Stimulated activated CD8-positive, alpha-beta memory T cell treated with anti-CD3 and anti-CD28 coated beads, Interleukin-4, amount 100 ng/mL, for 1 hour (primary cell): ENCODE measurements at places on chromosomes 3 and 15.

- no peak for DNase-seq
Observed at GRCh38 chr3:155640098-155640497, 104.8 kb downstream of the PLCH1 start.

DNA sequence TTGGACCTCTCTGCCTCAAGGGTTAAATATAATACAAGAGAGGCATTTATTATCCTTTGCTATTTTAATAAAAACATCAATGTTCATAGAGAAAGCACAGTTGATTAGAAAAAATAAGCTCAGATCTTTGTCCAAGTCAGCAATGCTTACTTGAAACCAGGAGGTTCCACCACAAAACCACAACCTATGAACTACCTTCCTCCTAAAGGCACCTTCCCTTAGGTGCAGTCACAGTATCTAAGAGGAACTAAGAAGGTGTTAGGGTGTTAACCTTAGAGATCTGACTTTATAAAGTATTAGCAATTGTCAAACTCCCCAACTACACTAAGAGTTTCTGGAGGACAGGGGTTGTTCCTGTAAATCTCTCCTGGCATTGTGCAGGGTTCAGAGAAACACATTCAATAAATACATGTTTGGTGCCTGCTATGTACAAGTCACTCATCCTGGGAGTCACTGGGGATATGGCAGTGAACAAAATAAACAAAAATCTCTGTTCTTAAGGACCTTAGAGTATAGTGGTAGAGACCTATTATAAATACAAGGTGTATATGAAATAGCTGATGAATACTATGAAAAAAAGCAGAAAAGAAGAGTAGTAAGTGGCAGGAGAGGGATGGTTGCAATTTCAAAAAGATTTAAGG is 208.6 kb downstream of the NFKBIZ start:
- DNase-seq, result no peak

GRCh38 chr3:63949005-63949404 is 36.8 kb upstream of the SCAANT1 start:
- DNase-seq, result no peak

DNA sequence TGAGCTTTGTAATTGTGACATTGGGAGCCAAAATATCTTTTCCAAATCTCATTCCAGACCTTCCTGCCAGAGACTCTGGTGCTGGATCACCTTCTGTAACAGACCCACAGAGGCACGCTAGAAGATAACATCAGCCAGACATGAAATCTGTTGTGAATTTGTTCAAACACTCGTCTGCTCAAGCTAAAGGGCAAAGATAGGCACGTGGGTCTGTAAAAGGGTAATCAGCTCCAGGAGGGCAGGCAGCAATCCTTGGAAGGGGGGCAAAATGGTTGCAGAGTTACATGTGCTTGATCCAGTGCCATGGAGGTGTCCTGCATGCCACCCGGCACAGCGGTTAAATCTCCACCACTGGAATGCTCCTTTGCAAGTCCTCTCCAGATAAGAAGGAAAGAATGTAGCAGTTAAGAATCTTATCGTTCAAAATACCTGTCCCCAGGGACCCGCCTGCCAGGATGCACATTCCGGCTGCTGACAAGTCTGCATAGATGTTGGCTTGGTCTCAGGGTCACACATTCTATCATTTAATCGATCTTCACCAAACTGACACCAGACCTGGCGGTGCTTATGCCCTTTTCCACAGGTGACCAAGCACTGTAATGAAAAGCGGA is 74.8 kb downstream of the ADAMTS9 start:
- DNase-seq, result no peak
